Stimulated activated CD4-positive, alpha-beta T cell treated with anti-CD3 and anti-CD28 coated beads, Interleukin-12 subunit alpha, Interleukin-12 subunit beta, amount 100 ng/mL, for 24 hours (primary cell): ENCODE measurements at places on chromosomes 5 and 9.

- DNase-seq: no peak
These were observed 190.1 kb downstream of the TMEM232 start for GRCh38 chr5:110536120-110537115.

GRCh38 chr5:94690778-94691177 is 72.3 kb downstream of the SLF1 start:
- DNase-seq: no peak

GRCh38 chr5:40683305-40683704 is 3.6 kb downstream of the PTGER4 start:
- DNase-seq: no peak

- DNase-seq: no peak
These were observed 202.2 kb upstream of the DMRTA1 start for GRCh38 chr9:22244139-22245011.

GRCh38 chr5:152329761-152330283 is 75.3 kb downstream of the NMUR2 start:
- DNase-seq: no peak

DNA sequence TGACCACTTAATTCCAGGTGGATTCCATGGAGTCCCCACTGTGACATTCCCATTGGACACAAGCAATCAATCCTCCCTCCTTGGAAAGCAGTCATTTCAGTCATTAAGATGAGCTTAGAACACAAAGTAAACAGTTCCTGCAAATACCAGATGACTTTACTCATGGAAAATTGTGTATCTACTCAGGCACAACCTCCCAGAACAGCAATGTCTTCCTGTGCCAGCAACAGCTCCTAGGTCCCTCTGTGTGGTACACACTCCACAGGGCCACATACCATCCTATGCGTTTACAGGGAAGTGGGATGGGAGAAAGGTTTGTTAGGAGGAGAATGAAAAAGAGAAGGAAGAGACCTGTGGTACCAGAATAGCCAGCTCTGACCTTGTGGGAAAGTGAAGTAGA is 53.7 kb downstream of the MTMR12 start:
- DNase-seq: no peak

DNA sequence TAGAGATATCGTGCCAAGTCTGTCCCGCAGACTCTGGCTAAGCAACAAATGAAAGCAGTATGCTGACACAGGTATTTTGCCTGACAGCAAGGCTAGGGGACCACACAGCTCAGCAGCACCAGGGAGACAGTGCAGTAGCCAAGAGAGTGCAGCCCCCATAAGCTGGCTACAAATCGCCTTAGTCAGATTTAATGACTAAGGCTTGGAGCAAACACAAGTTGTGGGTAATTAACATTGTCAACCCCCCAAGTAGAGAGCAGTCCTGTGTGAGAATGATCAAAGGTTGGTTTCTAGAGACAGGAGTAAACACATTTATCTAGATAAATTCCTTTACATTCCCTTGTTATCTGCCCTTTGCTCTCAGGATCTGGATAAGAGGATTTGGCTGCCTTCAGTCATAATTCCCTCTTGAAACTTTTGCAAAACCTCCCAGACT is 1434.5 kb upstream of the CDH6 start:
- DNase-seq: no peak

GRCh38 chr9:16348531-16348930 is 521.9 kb downstream of the BNC2 start:
- DNase-seq: no peak

DNA sequence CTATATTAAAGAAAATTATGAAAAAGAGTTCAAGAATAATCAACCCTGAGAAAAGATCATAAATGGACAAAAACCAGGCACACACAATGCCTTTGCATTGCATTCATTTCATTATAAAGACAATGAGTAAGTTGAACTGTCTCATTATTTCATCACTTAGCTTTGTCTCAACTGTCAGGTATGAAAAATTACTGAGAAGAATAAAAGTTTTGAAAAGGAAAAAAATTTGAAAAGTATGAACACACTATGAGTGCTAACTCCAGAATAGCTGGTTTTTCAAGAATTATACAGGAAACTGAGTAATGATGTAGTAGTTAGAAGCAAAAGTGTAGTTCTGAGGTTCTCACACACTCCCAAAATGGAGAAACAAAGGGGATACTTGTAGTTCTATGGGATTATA is 16.3 kb upstream of the ANXA1 start:
- no peak for DNase-seq

GRCh38 chr5:180642181-180642775 is 7.1 kb downstream of the FLT4 start:
- no peak for DNase-seq

DNA sequence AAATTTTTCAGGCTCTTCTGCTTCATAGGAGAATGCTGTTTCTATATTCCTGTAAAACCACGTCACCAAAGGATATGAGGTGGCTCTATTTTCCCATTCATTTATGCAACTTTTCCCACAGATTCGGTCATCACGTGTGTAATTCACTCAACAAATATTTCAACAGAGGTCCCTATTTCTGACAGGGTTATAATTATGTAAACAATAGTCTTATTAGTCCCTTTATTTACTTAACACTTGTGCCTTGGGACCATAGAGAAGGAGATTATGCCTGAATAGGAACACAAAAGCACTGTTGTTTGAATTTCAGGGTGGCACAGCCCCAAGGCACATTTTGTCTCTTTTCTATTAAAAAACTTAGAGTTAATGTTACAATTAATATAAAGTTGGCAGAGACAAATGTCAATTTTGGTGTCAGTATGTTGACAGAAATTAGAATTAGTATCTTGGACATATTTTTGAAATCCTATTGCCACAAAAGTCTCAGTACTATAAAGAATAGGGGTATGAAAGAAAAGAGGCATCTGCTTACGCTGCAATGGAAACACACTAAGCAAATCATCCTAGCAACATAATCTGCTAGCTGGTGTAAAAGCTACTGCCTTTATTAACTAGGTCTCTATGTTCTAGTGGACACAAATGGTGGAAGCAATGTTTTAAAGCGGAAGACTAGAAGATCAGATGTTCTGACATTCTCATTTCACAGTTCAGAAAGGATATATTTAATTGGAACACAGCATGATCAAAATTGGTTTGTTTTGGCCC is 229.1 kb upstream of the TBCA start:
- DNase-seq: no peak

DNA sequence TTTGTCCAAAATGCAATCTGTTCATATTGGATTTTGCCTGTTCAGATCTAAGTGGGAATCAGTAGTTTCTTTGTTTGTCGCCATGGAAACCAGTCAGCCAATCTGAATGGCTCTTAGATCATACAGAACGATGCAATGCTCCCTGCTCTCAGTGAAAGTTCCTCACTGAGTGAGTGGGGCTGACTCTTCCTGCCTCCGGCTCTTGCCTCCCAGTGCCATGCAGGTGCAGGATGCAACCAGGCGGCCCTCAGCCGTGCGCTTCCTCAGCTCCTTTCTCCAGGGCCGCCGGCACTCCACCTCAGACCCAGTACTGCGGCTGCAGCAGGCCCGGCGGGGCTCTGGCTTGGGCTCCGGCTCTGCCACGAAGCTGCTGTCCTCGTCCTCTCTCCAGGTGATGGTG is at the start of gene PTPDC1:
Gene PTPDC1 (plus strand): TSS at position 151 of the 400 bp plus-strand sequence. CDS start 67 bp downstream, at position 218.
- no peak for DNase-seq

DNA sequence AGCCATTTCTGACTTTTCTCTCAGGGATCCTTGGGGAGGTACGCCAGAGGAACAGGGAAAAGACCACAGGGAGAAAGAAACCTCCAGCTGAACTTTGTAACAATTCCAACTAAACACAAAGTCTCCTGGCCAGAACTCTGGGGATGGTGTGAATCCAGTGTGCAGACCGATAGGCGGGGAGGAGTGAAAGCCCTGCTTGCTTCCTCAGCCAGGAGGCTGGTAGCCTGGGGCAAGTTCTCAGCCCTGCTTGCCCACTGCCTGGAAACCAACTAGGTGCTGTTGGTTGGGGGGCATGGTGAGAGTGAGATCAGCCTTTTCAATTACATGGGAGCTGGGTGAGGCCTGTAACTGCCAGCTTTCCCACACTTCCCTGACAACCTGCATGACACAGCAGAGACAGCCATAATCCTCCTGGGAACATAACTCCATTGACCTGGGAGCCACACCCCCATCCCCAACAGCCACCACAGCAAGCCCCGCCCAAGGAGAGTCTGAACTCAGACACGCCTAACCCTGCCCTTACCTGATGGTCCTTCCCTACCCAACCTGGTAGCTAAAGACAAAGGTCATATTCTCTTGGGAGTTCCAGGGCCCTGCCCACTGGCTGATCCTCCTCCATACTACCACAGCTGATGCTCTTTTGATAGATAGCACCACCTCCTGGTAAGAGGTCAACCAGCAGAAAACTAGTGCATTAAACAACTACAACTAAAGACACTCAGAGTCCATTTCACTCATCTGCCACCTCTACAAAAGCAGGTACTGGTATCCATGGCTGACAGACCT is 100.1 kb upstream of the TNFAIP8 start:
- no peak for DNase-seq

DNA sequence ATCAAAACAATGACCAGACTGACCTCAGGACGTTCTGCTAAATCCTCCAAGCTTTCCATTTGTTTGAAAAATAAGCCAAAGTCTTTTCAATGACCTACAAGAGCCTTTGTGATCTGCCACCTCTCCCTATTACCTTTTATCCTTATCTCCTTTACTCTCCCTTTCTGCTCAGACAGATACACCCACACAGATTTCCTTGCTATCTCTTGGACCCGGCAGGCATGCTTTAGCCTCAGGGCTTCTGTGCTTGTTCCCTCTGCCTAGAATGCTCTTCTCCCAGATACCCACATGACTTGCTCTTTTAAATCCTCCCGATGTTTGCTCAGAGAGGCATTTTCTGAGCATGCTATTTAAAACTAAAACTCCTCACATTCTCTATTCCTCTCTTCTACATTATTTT is 8.9 kb upstream of the ELOVL7 start:
- DNase-seq: no peak

DNA sequence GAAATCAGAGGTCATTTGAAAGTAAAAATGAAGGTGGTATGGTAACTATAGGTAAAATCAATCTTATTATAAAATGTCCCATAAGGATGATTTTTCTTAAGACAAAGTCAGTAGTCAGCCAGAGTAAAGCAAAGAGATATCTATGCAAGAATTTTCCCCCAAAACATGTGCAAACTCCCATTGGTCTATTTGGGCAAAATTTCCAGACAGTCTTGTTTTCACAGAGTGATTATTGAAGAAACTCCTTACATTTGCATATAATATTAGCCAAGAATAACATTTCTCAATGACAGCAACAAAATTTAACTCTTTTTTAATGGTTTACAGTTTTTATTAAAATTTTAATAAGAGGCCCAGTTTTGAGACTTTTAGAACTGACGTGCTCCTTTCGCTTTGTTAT is 406.1 kb upstream of the GRAMD2B start:
- DNase-seq: no peak

GRCh38 chr5:174799121-174799520 is 74.7 kb downstream of the MSX2 start:
- no peak for DNase-seq

DNA sequence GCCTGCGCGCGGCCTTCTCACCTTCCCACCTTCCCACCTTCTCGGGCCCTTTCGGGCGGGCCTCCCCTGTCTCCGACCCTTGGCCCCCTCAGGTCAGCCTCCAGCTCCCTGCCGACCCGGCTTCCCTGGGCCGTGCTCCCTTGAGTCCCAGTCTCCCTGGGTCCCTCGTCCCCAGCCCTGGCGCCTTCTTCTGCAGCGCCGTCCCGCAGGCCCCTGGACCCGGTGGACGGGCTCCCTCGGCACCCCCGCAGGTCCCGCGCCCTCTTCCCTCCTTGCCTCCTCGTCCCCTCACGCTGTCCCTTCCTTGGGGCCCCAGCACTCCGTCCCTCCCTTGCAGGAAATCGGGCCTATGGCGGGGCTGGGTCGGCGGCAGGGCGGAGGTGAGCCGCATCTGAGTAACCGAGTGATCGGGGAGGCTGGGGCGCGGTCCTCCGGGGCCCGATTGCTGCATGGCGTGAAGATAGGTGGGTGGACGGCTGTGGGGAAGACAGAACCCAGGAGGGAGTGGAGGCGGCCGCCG is 7.6 kb downstream of the ARPC5L start:
- no peak for DNase-seq

DNA sequence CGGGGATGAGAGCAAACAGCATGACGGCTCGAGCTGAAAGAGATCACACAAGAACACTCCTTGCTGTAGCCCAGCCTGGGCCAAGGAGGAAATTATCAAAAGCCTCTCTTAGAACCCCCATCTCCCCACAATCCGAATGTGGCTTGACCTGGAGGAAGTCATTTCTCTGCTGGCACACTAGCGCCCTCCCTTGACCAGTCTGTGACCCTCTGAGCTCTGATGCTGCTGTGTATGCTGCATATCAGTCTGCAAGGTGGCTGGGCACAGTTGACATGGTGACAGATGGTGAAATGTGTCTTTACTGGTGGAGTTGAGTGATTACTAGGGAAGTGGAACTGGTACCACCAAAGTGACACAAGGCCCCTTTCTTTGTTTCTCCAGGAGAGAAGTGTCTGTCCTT is 3.3 kb downstream of the SLC46A2 start:
- DNase-seq: no peak
